H7 (cell line): ENCODE measurements at places on chromosomes 4 and X.

GRCh38 chr4:3784454-3785291 lies 18.5 kb downstream of the ADRA2C start:
- DNase-seq = peak; percentile 77

DNA sequence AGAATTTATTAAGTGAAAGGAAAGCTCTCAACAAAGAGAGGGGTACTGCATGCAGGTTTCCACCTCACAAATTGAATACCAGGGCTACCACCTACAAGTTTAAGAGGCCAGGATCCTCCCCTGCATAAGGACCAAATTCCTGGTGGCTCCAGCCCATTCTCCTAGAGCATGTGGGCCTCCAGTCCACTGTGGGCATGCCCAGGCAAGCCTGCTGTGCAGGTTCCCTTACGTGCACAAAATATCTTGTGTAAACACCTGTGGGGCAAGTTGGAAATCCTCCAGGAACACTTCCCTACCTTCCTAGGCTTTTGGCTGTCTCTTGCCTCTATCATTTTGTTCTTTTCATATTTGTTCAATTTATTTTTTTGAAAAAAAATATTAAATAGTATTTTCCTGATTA lies 724.3 kb downstream of the ARAP2 start:
- no peak for DNase-seq

DNA sequence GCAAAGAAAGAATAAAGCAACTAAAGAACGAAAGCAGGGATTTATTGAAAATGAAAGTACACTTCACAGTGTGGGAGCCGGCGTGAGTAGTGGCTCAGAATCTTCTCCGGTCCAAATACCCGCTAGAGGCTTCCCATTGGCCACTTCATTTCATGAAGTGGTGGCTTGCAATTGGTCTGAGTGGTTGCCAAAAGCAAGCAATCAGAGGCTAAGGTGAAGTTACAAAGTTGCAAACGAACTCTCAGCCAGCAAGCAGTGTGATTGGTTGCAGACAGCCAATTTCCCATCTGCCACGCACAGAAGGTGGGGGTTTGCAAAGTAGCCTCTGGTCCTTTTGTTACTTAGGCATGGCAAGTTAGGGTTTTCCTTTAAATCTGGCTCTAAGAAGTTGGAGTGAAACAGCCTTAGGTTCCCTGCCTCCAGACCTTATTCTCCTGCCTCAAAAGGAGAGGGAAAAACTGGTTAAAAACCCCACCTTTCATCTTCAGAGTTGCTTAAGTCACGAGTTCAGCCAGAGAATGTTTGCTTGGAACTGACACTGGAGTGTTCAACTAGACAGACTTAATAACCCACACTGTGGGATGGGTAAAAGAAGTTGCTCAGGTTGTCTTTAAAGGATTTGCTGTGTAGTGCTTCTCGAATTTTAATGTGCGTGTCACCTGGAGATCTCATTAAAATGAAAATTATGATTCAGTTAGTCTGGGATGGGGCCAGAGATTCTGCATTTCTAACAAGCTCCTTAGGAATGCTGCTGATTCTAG lies 6.9 kb upstream of the CLOCK start:
- no peak for DNase-seq

DNA sequence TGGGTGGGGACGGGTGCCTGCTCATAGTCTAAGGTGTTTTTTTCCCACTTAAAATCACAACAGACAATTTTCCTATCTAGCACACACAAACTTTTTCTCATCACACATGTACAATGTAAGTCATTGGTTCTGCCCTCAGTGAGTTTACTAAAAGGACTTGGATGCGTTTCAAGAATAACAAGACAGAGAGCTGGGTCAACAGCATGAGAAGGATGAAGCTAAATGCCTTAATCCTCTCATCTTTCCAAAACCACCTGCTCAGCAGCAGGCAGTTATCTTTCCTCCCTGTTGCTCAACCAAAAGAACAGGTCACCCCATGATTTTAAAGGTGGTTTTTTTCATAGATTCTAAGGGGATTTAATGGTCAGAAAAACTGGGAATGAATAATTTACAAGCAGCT lies 40.1 kb downstream of the OFD1 start:
- DNase-seq = no peak
